Hypothalamus (tissue), 51 donors: ENCODE measurements at places on chromosomes 16 and 17.

DNA sequence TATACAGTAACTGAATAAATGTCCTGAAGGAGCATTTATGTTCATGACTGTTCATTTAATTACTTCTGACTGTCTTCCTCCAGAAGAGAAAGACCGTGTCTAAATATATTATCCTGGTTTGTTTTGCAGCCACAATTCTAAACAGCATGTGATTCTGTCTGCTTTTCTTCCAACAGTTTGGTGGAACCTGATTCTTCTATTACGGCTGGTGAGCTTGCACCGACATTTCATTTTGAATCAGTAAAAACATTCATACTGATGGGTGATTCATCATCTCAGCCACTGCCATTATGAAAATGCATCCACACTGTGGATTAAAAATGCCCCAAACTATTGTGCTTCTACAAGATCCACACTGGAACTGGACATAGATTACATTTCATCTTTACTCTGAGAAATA is 16.9 kb downstream of the KNOP1 start:
- no peak for DNase-seq

DNA sequence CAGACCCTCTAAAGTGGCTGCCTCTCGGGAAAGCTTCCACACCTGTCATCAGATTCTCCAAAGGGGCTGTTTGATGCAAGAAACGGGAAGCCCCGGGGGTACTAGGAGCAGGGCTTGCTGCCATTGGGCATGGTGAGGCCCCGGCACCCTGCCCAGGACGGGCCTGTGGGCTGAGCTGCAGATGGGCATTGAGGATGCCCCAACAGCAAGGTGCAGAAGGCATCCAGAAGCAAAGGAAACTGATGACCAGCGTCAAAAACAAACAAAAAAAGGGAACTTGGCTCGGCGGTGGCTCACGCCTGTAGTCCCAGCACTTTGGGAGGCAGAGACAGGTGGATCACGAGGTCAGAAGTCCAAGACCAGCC is 1.5 kb upstream of the LIMD2 start:
- DNase-seq = no peak

DNA sequence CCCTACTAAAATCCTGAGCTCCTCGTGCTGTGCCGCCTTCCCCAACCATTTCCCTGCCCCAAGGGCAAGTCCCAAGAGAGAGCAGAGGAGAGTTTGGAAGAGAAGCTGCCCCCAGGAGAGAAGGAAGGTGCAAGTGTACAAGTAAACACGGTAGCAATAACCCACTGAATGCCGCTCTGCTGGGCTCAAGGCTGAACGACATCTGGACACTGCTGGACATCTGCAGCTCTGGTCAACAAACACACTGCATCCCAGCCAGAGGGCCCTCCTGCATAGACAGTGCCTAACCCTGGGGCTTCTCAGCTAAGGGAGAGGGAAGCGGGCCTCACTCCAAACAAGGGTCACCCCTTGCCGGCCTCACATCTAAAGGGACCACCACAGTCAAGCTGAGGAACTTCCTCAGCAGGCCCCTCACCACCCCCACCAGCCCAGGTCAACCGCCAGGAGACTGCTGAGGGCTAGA is 12.7 kb downstream of the JUP start:
- DNase-seq = no peak

- DNase-seq = no peak
Observed at GRCh38 chr16:55282441-55282840, 41.6 kb upstream of the IRX6 start.

- DNase-seq = no peak
Observed at GRCh38 chr16:1089439-1089821, 6.6 kb downstream of the C1QTNF8 start.

GRCh38 chr16:24348545-24349290 is 92.6 kb downstream of the CACNG3 start:
- DNase-seq = no peak

GRCh38 chr17:2266865-2267228 is 36.7 kb downstream of the SMG6 start:
- no peak for DNase-seq

DNA sequence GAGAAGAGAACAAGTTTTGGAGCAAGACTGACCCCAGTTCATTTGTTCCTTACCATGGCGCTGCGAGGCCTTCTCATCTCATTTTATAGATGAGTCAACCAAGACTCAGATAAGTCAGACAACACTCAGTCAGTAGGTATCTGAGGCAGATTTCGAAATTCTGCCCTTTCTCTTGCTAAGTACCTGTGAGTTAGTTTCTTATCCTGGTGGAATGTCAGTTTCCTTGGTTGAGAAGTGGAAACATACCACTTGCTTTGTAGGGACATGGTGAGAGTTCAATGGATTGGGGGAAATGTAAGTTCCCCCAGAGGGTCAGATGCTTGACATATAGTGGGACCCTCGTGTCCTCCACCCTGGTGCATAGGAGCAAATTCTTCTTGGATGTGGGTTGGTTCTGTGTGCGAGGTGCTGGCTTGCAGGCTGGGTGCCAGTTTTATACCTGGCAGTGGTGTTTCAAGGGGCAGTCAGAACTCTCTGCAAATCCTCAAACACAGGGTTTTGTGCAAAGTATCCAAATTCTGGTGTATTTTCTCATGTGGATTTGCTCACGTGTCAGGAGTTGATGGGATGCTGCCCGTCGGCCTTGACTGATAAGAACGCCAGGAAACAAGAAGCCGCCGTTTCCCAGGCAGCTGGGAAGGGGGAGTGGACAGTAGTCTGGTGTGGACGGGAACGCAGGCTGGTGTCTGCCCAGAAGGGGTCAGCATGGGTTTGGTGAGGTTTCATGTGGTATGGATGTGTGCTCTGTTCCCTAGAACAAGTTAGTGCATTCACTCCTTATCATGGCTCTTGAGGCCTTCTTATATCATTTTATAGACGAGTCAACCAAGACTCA is 61.1 kb upstream of the CIBAR2 start:
- DNase-seq = no peak

DNA sequence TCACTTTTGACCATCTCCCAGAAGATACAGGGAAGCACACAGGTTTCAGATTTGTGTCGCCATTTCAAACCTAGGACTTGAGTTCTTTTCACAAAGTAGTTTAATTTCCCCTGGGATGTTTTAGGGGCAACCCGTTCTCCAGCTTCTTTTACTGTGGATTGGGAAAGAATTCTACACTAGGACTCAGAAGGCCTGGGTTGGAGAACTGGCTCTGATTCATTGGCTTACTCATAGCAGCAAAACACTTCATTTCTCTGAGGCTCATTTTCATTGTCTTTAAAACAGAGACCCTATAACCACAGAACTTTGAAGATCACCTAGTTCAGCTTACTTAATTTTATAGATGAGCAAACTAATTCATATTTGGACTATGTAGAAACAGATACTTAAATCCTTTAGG is 175.9 kb upstream of the SALL1 start:
- DNase-seq = no peak
